ENCODE measurements at places on chromosomes 5 and 9. TPM values are rescaled to one million over a fixed set of nuclear protein-coding genes. Genes with fewer than 3 reads are reported as not detected.

CDKN2A gene
- total RNA-seq, result 0.33 TPM

EPB41L4B gene
- total RNA-seq, result 9.9 TPM

- DNase-seq, result no peak
- H3K4me1 ChIP-seq, result no peaks in the 10 kb centered on the region
- H3K4me3 ChIP-seq, result no peak overlapping the region
- no peaks in the 10 kb centered on the region for H3K36me3 ChIP-seq
- no peak overlapping the region for H3K27ac ChIP-seq
- H3K27me3 ChIP-seq, result no peaks in the 10 kb centered on the region
These were observed 115.2 kb upstream of the WWC1 start for GRCh38 chr5:168176251-168176650.

DNA sequence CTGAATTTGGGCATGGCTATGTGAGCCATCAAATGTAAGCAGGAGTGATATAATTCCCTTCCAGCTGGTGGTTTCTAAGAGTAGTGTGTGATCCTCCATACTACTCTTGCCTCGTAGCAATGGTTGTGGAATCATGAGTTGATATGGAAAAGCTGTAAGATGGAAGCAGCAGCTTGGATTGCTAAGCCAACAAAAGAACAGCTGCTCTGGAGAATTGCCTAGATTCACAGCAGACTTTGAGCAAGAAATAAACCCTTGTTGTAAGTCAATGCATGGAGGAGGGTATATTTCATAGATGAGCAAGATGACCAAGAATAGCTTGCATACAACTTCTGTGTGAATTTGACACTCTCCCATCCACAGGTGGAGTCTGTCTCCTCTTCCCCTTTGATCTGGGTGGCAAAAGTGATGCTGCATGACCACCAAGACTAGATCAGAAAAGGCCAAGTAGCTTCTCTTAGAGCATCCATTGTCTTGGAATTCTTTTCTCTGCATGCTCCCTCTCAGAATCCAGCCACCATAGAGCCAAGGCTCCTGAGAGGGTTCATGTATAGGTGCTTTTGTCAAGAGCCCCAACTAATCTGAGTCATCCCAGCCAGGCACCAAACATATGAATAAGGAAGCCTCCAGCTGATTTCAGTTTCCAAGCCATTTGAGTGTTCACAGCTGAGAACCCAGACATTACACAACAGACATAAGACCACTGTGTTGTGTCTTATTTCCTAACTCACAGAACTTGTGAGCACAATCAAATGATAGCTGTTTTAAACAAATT lies 79.0 kb downstream of the PRLR start:
- H3K27ac ChIP-seq, result no peak overlapping the region
- H3K4me1 ChIP-seq, result no peaks in the 10 kb centered on the region
- no peak overlapping the region for H3K4me3 ChIP-seq

DNA sequence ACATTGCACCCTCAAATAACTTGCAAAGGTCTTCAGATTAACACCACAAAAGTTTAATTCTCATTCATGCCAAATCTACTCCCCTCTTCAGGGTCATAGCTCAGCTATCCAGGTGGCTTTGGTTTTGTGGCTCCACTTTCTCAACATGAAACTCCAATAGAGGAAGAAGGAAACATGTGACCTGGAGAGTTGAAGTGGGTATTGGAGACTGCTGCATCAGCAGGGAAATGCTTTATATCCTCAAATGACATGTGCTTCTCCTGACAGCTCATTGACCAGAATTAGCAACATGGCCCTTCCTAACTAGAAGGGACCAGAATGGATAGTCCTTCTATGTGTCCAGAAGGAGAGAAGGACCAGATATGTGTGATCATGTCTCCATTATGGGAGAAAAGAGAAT lies 73.6 kb downstream of the TLR4 start:
- H3K36me3 ChIP-seq, result no peaks in the 10 kb centered on the region
- no peak overlapping the region for H3K27ac ChIP-seq
- H3K4me1 ChIP-seq, result no peaks in the 10 kb centered on the region
- no peaks in the 10 kb centered on the region for H3K27me3 ChIP-seq

DNA sequence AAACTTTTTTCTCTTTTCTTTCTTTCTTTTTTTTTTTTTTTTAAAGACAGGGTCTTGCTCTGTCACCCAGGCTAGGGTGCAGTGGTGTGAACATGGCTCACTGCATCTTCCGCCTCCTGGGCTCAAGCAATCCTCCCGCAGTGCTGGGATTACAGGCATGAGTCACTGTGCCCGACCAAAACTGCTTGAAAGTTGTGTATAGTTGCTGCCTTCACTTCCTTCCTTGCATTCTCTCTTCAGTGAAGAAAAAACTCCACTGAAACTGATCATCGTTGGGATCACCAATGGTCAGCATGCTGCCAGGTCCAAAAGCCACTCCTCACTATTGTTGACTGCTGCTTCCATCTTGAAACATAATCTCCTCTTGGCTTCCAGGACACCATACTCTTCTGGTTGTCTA lies 66.6 kb upstream of the CTNNA1 start:
- no peaks in the 10 kb centered on the region for H3K4me1 ChIP-seq
- H3K36me3 ChIP-seq, result no peaks in the 10 kb centered on the region
- no peak for DNase-seq
- H3K27me3 ChIP-seq, result no peaks in the 10 kb centered on the region
- H3K4me3 ChIP-seq, result no peak overlapping the region
- no peak overlapping the region for H3K27ac ChIP-seq

DNA sequence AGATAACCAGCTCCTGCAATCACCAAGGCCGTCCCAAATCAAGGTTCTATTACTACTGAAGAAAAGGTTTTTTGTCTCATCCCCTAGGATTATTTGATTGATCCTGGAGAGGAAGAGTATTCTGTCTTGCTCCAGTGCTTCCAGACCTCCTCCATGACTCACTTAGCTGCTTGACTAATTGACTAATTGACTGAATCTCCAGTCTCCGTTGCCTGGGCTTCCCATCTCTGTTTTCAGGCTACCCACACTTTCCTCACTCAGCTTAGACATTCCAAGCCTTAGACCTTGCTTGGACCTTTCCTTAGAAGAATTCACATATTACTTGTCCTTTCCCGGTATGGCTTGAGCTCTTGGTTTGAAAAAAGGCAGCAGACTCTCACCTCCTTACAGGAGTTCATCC lies 60.6 kb downstream of the FRMD3 start:
- no peaks in the 10 kb centered on the region for H3K27me3 ChIP-seq
- H3K4me1 ChIP-seq, result no peaks in the 10 kb centered on the region
- H3K27ac ChIP-seq, result no peak overlapping the region
- no peaks in the 10 kb centered on the region for H3K36me3 ChIP-seq

DNA sequence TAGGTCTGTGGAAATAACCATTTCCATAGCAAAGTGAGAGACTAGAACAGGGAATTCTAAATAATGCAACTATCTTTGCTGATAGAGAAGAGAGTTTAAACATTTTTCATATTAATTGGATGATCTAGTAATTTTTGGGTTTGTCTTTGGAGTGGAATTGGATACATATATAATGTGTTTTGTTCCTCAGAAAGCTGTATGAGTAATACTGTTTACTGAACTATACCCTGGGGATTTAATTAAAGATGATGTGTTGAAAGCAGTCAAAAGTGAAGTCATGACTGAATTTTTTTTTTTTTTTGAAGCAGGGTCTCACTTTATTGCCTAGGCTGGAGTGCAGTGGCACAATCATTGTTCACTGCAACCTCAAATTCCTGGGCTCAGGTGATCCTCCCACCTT lies 17.9 kb downstream of the FER start:
- DNase-seq, result no peak
- no peaks in the 10 kb centered on the region for H3K27me3 ChIP-seq
- H3K36me3 ChIP-seq, result no peaks in the 10 kb centered on the region
- no peak overlapping the region for H3K4me3 ChIP-seq
- no peaks in the 10 kb centered on the region for H3K4me1 ChIP-seq

DNA sequence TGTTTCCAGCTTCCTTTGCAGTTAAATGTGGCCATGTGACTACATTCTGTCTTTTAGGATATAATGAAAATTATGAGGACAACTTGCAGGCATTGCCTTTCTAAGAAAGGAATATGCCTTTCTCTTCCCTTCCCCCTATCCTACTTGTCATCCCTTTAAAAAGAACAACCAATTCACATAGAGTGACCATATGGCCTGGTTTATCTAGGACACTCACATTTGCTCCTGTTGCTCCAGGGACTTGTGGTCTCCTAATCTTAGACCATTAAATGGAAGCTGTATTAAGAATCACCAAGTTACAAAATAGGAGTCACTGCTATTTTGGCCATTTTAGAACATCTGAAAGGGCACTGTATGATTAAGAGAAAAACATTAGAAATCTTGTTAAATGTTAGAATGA lies 520.3 kb downstream of the DTWD2 start:
- H3K27ac ChIP-seq, result no peak overlapping the region
- no peak for DNase-seq
- H3K4me3 ChIP-seq, result no peak overlapping the region
- H3K4me1 ChIP-seq, result no peaks in the 10 kb centered on the region

DNA sequence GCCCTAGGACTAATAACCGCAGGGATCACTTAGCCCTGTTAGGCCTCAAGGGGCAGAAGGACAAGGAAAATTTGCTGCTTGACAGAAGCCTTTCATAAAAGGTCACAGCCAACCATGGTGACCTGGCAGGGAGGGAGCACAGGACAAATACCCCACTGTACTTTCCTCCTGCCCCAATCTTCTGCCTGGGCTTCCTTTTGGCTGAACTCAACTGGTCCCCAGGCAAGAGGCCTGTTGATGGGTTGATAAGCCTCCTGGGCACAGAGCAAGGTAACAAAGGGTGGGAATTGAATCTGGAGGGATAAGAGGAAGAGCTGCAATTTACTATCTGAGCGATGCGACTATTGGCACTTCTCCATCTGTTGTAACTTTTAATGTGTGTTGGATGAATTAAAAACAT lies 392.9 kb downstream of the RASEF start:
- H3K27ac ChIP-seq, result no peak overlapping the region
- no peaks in the 10 kb centered on the region for H3K27me3 ChIP-seq
- no peak overlapping the region for H3K4me3 ChIP-seq
- H3K4me1 ChIP-seq, result no peaks in the 10 kb centered on the region
- H3K36me3 ChIP-seq, result no peaks in the 10 kb centered on the region
- DNase-seq, result no peak

- peaks cover 21% of the 10 kb centered on the region for H3K4me1 ChIP-seq
- DNase-seq, result no peak
- no peaks in the 10 kb centered on the region for H3K36me3 ChIP-seq
- no peak overlapping the region for H3K27ac ChIP-seq
- H3K4me3 ChIP-seq, result no peak overlapping the region
- H3K27me3 ChIP-seq, result no peaks in the 10 kb centered on the region
These were observed 132.8 kb downstream of the CRB2 start for GRCh38 chr9:123488722-123489321.

DNA sequence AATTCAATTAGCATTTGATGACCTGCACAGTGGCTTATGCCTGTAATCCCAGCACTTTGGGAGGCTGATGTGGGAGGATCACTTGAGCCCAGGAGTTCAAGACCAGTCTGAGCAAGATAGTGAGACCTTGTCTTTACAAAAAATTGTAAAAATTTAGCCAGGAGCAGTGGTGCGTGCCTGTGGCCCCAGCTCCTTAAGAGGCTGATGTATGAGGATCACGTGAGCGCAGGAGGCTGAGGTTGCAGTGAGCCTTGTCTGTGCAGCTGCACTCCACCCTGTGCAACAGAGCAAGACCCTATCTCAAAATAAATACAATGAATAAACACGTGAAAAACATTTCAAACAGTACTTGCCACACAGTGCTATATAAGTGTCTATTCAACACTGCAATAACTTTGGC lies 4.2 kb downstream of the ABCA1 start:
- DNase-seq, result no peak
- H3K27me3 ChIP-seq, result no peaks in the 10 kb centered on the region
- H3K36me3 ChIP-seq, result no peaks in the 10 kb centered on the region
- H3K4me1 ChIP-seq, result peaks cover 8% of the 10 kb centered on the region
- no peak overlapping the region for H3K4me3 ChIP-seq

DNA sequence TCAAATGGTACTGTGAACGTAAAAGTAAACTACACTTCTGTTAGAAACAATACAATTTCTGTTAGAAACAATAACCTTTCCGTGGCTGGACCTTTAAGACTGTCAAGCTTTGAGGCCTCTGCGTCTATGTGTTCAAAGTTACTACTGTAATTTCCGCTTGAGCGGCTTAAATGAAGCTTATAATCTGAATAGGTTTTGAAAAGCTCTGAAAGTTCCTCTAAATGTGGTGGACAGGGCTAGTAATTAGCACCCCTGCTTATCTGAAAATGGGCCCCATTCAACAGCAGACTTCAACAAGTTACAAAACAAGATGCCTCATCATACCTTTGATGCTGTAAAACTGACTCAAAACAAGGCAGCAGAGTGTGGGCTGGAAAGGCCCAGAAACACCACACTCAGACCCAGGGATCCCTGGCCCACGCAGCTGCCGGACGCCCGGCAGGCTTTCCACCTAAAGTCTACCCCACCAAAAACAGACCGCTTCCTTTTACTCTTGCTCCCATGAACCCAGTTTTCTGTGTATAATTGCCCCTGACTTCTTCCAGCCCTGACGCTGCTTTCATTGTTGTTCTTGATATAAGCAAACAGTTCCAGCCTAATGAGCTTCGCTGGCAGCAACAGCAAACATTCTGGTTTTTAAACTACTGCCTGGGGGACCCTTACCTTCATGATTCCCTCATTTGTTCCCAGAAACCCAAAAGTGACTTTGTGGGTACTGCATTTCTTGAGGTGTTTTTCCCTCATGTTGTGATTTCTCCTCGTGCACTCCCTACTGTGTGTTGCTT lies 66.7 kb downstream of the TLE1 start:
- no peaks in the 10 kb centered on the region for H3K27me3 ChIP-seq
- no peak overlapping the region for H3K4me3 ChIP-seq
- no peaks in the 10 kb centered on the region for H3K4me1 ChIP-seq
- no peak for DNase-seq
- peaks cover 19% of the 10 kb centered on the region for H3K36me3 ChIP-seq
- H3K27ac ChIP-seq, result no peak overlapping the region

DNA sequence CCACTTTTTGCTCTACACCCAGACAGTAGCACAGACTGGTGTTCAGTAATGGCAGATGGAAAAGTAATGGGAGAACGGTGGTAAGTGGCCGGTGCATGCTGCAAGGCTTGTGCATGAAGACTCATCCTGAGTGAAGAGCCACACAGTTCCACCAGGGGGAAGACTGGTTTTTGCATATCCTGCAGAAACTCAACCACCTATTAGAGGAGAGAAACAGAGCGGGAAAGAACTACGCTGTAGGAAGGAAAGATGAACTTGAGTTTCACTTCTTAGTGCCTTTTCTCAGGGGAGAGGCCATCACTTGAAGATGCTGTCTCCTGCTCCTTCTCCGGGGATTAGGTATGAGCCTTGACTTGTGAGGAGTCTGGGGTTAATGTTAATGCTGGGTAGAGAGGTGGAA lies 9.4 kb upstream of the PRSS3 start:
- H3K27me3 ChIP-seq, result no peaks in the 10 kb centered on the region
- H3K4me1 ChIP-seq, result no peaks in the 10 kb centered on the region
- DNase-seq, result no peak
- H3K4me3 ChIP-seq, result no peak overlapping the region

DNA sequence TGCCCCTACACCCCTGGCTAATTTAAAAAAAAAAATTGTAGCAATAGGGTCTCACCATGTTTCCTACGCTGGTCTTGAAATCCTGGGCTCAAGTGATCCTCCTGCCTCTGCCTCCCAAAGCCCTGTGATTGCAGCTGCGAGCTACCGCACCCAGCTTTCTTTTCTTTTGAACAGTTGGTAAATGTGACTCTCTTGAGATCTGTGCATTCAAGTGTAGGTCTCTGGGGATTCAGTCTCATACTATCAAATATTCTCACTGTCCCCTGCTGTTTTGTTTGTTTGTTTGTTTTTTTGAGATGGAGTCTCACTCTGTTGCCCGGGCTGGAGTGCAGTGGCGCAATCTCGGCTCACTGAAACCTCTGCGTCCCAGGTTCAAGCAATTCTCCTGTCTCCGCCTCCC lies 42.3 kb upstream of the CXXC5 start:
- no peak overlapping the region for H3K4me3 ChIP-seq
- no peaks in the 10 kb centered on the region for H3K4me1 ChIP-seq
- no peaks in the 10 kb centered on the region for H3K27me3 ChIP-seq

Measured in liver (tissue), 10 donors.